ENCODE measurements at places on chromosomes 12 and 14. TPM values are rescaled to one million over a fixed set of nuclear protein-coding genes. Genes with fewer than 3 reads are reported as not detected.

DNA sequence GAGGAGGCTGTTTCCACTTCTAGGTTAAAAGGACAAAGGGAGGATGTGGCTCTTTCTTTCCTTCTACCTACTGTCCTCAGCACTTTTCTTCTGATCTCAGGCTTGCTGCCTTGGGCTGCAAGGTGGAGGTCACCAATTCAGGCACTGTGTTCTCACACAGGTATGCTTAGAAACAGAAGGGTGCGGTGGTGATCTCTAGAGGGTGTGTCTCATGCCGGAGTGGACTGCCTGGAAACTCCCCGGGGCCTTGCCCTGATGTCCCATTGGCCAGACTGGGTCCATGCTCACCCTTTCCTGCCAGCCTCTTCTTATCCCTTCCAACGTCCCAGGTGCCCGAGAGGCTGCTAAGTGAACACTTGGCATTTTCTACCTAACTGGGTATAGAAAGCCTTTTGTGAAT is 1197.6 kb downstream of the AACS start:
- DNase-seq = no peak

GUCY2C gene
- polyA plus RNA-seq = not detected

KRT74 gene
- polyA plus RNA-seq = not detected

PRIMA1 gene
- 0.17 TPM for polyA plus RNA-seq

POTEM gene
- not detected for polyA plus RNA-seq

GRCh38 chr14:95699412-95699811 is 13.2 kb downstream of the TCL1B start:
- no peak for DNase-seq

- no peak for DNase-seq
Observed at GRCh38 chr12:553216-554000, 93.7 kb downstream of the B4GALNT3 start.

Data from A549 (cell line).